ENCODE measurements at places on chromosomes 3 and 15.

DNA sequence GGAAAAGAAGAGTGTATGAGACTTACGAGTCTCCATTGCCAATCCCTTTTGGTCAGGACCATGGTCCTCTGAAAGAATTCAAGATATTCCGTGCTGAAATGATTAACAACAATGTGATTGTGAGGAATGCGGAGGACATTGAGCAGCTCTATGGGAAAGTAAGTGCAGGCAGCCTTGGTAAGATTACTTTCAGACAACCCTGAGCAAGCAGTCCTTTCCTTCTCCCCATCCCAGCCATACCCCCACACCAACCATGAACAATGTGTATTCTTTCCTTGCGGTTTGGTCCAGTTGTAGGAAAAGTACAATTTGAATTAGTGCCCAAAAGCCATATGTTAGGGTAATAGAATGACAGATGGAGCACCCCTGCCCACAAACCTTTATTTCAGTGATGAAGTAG, 5.6 kb downstream of the TSEN2 start:
- DNase-seq: no peak

DNA sequence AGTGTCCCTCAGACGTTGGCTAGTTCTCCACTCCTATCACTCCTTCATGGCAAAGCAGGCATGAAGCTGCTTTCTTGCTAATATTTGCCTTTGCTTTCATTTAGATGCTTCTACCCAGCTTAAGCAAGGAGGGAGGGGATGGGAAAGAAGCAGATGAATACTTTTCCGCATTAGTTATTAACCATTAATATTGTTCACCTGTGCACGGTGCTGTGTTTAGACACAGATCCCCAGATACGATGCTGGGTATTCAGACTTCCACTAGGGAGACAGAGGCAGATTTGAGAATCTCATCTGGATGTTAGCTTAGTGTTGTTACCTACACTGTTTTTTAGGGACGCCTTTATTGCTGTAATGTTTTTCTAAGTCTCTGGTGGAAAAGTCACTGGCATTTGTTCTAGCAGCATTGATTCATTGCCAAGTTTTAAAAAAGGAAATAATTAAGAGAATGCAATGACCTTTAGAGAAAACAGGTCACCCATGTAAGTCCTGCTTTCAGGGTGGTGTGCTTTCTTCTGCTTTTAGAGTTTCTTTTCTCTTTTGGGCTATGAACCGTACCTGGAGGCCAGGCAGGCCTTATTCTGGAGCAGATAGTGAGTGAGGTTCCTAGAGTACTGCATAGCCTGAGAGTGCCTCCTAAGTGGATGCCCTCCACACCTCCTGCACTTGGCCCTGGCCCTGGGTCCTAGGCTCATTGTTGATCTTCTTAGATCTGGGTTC, 55.5 kb downstream of the MYZAP start:
- DNase-seq: no peak

GRCh38 chr15:93980261-93980911, 251.0 kb upstream of the MCTP2 start:
- DNase-seq: no peak

- no peak for DNase-seq
Measured at GRCh38 chr3:8365541-8365940, 136.1 kb upstream of the LMCD1 start.

DNA sequence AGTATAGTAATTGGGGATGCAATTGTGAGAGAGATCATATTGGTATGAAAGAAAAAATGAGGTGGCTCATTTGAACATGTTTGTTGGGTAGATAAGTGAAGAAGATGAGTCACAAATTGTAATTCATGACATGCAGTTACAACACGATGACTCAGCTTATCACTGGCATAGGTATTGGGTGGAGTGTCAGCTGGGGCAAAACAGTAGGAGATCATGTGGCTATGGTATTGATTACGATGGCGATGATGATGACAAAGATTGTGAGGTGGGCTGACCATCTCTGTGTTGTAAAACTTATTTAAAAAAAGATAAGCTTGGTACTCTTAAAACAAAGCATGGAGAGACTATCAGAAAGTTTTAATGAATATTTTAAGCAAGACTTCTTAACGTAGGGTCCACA, 11.6 kb upstream of the DPH6 start:
- DNase-seq: no peak

DNA sequence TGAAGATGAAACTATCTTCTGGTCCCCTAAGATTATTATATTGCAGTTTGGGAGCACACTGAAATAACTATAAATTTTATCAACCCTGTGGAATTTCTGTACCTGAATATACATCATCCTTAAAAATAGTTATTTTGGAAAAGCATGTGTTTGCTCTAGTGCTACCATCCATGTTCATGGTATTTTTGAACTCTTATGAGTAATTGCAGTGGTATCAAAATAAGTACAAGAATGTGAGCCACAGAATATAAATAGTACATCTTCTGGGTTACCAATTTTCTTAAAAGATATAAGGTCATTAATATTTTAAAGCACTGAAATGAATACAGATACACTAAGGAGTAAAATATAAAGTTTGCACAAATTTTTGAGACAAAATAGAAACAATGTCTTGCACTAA, 206.5 kb downstream of the CBLB start:
- DNase-seq: no peak

DNA sequence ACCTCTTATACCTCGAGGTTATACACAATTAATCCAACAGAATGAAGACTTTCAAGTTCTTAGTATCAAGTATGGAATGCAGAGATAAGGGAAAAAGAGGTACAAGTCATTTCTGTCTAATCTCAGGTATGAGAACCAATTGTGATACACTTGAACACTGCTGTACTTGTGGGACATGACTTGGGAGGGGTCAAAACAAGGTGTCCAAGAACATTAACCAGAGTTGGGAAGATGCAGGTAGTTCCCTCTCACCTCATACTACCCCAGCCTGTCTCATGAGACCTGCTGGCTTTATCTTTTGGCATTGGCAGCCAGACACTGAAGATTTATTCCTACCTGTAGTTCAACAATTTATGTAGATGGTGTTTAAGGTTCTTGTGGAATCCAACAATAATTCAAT, 209.7 kb downstream of the NR1D2 start:
- no peak for DNase-seq

DNA sequence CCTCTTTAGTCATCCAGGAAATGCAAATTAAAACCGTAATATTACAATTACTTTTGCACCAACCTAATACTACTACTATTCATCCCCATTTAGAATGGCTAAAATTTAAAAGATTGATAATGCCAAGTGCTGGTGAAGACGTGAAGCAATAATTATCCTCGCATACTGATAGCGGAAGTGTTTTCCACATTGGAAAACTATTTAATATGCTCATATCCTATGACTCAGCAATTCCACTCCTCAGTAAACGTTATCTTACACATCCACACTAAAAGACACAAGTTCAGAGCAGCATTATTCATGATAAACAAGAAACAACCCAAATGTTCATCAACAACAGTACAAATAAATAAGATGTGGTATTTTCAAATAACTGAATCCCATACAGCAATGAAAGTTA, 70.6 kb downstream of the VPS13C start:
- no peak for DNase-seq

DNA sequence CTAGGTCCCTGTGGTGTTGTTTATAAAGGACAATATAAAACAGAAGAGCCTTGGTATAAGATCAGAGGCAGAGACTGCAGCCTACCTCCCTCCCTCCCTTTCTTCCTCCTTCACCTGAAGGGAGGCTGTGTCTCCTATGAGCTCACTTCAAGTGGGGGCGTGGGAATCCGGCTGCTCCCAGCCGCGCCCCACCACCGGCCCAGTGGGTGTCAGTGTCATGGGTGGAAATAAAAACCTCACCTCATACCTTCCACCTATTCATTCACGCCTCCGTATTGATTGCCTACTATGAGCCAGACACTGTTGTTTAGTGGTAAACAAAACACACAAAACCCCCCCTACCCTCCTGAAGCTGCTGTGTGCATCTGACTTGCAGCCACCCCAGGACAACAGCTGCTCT, 181.9 kb downstream of the PDZRN3 start:
- DNase-seq: no peak

DNA sequence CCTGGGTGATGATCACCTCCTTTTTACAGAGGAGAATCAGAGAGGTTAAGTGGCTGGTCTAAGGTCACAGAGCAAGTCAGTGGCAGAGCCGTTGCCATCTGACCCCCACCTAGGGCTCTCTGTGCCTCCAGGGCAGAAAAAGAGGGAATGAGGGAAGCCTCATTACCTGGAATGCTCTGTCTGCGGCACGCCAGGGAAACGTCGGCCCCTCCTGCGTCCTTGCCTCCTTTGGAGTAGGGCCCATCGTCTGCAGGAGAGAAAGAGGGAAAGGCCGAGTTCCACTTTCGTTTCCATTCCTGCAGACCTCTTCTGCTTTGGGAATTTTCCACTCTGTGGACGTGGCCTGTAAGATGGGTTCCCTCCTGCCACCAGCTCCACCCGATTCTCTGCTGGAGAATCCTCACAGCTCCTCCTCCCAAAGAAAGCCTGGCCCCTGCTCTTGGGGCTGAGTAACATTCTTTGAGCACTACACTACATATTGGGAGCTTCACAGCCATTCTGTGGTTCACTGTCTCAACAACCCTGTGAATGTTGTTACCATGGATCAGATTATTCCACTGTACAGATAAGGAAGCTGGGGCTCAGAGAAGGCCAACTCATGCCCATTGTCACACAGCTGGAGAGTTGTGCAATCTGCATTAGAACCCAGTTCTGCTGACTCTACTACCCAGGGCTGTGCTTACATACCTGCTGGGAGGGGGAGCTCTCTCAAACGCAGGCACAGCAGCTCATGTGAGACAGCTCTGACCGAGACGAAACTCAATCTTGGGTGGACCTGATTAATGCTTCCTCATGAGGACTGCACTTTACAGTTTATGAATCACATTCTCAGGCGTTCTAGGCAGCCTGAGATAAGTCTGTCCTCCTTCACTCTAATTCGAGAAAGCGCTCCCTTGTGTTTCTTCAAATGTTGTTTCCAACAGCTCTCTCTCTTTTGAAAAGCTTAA, 14.2 kb downstream of the GRIP2 start:
- DNase-seq: no peak
